ENCODE measurements at places on chromosomes 2 and 18.

- no peak for DNase-seq
Observed at GRCh38 chr2:460861-461260, 173.0 kb upstream of the ALKAL2 start.

DNA sequence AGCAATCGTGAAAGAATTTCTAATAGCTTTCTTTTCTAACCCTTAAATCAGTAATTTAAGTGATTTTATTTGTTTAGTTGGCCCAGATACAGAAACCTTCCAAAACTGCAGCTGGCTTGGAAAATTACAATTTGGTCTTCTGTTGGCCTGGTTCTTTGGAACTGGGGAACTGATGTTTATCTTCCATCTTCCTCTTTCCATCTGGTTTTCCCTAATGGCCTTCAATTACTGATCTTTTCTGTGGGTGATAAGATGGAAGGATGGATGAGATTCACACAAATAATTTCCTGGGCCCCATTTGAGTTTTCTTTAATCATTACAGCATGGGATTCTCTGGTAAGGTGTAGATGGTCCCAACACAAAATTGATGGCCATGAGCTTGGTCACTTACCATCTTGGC is 106.5 kb upstream of the CHRNA1 start:
- no peak for DNase-seq

DNA sequence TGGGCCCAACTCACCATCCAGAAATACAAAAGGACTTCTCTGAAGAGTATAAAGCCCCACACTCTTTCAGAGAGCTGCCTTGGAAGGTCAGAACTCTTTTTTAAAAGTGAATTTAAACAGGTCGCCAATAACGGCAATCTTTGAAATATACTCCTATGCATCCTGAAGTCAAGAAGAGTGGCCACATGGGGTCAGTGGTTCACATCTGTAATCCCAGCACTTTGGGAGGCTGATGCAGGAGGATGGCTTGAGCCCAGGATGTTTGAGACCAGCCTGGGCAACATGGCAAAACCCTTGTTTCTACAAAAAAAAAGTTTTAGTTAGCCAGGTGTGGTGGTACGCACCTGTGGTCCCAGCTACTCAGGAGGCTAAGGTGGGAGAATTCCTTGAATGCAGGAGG is 68.1 kb upstream of the FZD7 start:
- no peak for DNase-seq

GRCh38 chr2:60376252-60376651 is 177.2 kb downstream of the BCL11A start:
- no peak for DNase-seq

- DNase-seq: no peak
Observed at GRCh38 chr2:29164091-29164846, 49.1 kb downstream of the CLIP4 start.

GRCh38 chr2:234629596-234629995 is 132.7 kb upstream of the ARL4C start:
- no peak for DNase-seq

GRCh38 chr2:186966015-186966414 is 117.0 kb upstream of the ZSWIM2 start:
- no peak for DNase-seq
